Hematopoietic multipotent progenitor cell treated with erythropoietin and hydrocortisone succinate and interleukin-3 and kit ligand, for 15 days (in vitro differentiated cells): ENCODE measurements at places on chromosomes 5 and 9.

- DNase-seq = no peak
These were observed 123.4 kb upstream of the RETREG1 start for GRCh38 chr5:16740066-16740810.

GRCh38 chr5:169626779-169627178 is 10.3 kb upstream of the DOCK2 start:
- no peak for DNase-seq

- no peak for DNase-seq
These were observed 40.7 kb upstream of the CTXN3 start for GRCh38 chr5:127608077-127608660.

GRCh38 chr5:9222054-9222976 is 323.6 kb downstream of the SEMA5A start:
- DNase-seq = no peak
